Prostate gland (tissue), 2 donors: ENCODE measurements at places on chromosomes 3 and 15. TPM values are rescaled to one million over a fixed set of nuclear protein-coding genes. Genes with fewer than 3 reads are reported as not detected.

The CELSR3 gene
- total RNA-seq = 0.41 TPM

The THRB gene
- 13.0 TPM for total RNA-seq

The PATL2 gene
- 1.2 TPM for total RNA-seq

GRCh38 chr3:41026394-41027177 lies 172.7 kb upstream of the CTNNB1 start:
- H3K27ac ChIP-seq = no peak overlapping the region
- H3K4me1 ChIP-seq = no peaks in the 10 kb centered on the region
- H3K4me3 ChIP-seq = no peak overlapping the region
- no peak for DNase-seq
- no peaks in the 10 kb centered on the region for H3K27me3 ChIP-seq

DNA sequence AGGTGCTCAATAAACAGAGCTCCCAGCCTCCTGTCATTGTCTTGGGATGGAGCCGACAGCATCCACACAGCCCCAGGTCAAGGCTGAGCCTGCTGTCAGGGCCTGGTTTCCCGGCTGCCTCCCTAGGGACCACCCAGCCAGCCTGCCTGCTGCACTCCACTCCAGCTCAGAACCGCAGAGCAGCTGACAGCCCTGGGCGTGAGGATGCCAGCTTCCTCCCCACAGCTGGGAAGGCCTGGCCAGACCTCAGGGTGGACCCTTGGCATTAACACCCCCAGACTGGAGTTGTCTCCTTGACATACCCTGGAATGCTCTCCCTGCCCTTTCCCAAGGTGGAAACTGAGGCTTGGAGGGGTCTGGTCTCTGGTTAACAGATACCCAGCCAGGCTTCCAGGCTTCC lies 112.0 kb downstream of the WNT7A start:
- no peaks in the 10 kb centered on the region for H3K27me3 ChIP-seq
- H3K4me3 ChIP-seq = no peak overlapping the region
- H3K4me1 ChIP-seq = no peaks in the 10 kb centered on the region
- H3K36me3 ChIP-seq = no peaks in the 10 kb centered on the region

DNA sequence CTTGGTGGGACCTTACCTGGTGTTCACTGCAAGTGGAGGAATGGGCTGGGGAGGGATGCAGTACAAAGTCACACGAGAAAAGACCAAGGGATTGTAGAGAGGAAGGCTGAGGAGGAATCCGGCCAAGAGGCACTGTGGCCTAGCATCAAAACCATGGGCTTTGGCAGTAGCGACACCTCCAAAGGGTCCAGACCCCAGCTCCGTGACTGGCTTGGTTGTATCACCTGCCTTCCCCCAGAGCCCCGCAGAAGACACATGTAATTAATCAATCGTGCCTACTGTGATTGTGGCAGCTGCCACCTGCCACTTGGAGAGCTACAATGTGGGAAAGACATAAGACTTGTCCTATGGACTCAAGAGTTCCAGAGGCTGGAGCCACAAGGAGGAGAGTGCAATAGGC lies 54.7 kb downstream of the ST8SIA2 start:
- no peaks in the 10 kb centered on the region for H3K4me1 ChIP-seq
- no peak overlapping the region for H3K4me3 ChIP-seq
- no peak for DNase-seq
- H3K27ac ChIP-seq = no peak overlapping the region
- H3K27me3 ChIP-seq = no peaks in the 10 kb centered on the region
